Stimulated activated CD4-positive, alpha-beta T cell treated with anti-CD3 and anti-CD28 coated beads, TNF-alpha, amount 100 ng/mL, for 1 hour (primary cell): ENCODE measurements at places on chromosomes 6 and 20.

GRCh38 chr6:80689716-80690395, 583.4 kb downstream of the BCKDHB start:
- DNase-seq: no peak

GRCh38 chr6:134733801-134734200, 216.1 kb downstream of the ALDH8A1 start:
- no peak for DNase-seq

- DNase-seq: no peak
Measured at GRCh38 chr6:108565893-108566292, 5.2 kb downstream of the FOXO3 start.

DNA sequence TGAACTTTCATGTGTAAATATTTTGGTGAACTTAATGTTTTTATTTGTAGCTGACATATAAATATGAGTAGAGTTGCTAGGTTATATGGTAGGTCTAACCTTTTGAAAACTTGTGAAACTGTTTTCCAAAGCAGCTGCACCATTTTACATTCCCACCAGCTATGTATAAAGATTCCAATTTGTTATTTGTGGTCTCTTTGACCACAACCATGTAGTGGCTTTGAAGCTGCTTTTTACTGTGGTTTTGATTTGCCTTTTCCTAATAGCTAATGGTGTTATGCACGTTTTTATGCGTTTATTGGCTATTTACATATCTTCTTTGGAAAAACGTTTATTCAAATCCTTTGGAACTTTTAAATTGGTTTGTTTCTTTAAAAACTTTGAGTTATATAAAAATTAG, 10.3 kb downstream of the CST3 start:
- no peak for DNase-seq

DNA sequence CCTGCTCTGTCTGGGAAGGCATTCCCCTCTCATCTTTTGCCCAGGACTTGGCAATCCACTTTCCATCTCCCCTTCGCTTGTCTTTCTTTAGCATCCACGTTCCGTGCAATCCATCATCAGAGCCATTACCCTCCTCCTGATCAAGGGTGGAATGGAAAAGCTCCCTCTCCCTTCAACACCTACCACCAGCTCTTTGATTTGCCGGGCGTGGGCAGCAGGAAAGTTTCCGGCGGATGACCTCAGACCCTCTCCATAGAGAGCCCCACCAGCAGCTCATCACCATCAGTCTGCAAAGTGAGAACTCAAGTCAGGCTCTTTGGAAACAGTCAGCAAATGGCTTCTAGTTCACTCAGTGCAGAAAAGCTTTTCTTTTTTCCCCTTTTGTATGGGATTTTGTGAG, 76.2 kb downstream of the TSHZ2 start:
- DNase-seq: no peak

DNA sequence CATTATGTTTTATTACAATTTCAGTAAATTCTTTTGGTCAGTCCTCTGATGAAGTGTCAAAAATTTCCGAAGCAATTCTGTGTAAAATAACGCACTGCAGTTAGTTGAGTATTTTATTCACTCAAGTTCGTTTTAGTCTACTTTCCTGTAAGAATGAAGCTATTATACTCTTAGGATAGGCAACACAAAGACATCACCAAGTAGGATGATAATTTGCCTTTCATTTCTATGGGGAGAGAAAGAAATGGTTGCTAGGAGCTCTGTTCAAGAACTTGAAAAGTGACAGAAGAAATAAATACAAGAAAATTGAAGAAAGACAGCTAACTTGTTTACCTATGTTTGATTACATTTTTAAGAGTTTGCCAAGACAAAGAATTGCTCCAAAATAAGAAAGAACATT, 290.4 kb downstream of the EYS start:
- no peak for DNase-seq

DNA sequence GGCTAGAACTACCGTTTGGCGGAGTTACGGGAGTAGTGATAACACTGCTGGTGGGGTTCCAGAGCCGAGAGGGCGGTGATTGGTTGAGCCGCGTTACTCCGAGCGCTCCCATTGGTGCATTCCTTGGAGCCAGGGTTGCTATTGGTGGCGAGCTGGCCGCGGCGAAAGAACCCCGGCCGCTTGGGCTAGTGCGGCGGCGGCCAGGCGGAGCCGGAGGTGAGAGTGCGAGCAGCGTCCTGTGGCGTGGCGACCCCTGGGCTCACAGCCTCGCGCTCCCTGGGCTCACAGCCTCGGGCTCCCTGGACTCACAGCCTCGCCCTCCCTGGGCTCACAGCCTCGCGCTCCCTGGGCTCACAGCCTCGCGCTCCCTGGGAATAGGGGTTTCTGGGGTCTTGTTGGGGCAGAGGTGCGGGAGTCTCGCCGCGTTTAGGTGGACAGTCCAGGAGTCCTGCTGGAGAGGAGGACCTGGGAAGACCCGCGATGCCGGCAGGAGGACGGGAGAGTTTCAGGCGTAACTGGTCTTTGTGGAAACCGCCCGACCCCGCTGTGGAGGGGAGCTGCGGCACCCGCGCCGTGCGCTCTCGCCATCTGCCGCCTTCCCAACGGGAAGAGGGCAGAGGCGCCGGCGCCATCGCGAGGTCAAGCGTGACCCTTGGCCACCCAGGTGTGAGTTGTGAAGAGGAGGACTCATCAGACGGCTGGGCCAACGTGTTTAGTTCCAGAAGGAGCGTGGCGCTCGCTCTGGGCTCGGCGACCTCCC, 12.2 kb downstream of the PRDM13 start:
- no peak for DNase-seq

GRCh38 chr20:17505636-17506517, 25.3 kb downstream of the BFSP1 start:
- peak; percentile 31 for DNase-seq

GRCh38 chr20:54476169-54477009, 996 bp downstream of the DOK5 start:
- no peak for DNase-seq

GRCh38 chr6:152267967-152268845, 369.0 kb downstream of the SYNE1 start:
- DNase-seq: no peak
